T follicular helper cell (primary cell): ENCODE measurements at places on chromosomes 6 and 20.

- DNase-seq = no peak
Observed at GRCh38 chr6:168602576-168602975, 161.6 kb downstream of the SMOC2 start.

DNA sequence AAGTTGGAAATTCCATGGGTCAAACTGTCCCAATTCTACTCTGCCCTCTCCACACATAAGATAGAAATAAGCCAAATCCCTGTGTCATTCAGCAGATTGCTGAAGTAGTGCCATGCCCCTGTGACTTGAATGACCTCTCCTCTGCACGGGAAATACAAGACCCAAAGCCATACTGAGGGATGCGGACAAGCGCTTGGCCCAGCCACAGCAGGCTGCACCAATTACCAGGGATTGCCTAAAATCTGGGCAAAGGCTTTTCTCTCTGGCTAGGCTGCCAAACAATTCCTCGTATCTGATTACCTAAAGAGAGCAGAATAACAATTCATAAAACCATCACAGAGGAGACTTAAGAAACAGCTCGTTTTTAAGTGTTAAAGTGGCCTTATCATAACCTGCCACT lies 421.8 kb upstream of the JARID2 start:
- no peak for DNase-seq

DNA sequence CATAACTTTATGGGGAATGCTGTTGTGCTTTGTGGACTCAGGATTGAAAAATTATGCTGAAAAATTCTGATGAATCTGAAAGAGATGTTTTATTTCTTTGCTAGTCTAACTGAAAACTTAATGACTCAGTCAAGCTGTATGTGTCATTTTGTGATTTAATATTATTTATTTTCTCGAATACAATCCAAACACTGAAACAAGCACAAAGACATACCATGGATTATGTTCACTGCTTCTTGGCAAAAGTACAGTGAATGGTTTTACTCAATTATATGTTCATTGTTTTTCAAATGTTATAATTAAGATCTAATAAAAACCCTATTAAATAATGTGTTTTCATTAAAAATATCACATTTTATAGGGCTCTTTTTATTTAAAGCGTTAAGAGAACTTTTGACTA lies 330.6 kb upstream of the EPHA7 start:
- no peak for DNase-seq

DNA sequence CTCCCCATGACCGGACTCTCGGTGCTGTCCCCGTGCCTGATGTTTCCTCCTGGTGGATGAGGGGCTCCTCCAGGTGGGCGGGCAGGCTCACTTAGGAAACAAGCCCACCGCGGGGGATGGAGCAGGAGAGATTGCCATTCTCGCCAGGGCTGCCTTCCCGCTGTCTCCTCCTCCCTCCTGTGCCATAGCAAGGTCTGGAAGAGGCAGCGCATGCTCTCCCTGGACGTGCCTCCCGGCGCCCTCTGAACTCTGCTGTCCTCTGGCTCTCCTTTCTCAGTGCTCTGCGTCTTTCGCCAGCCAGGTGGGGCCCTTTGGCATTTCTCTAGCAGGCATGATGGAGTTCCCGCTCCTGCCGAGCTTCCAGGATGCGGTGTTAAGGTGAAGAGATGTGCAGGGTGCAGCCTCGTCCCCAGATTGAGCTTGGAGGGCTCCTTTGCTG lies 17.4 kb upstream of the NPEPL1 start:
- DNase-seq = no peak

GRCh38 chr6:169783971-169784820 lies 32.8 kb downstream of the ERMARD start:
- no peak for DNase-seq

- no peak for DNase-seq
Observed at GRCh38 chr20:49119988-49120387, 68.1 kb downstream of the STAU1 start.

- DNase-seq = no peak
Observed at GRCh38 chr6:113299531-113299930, 557.6 kb upstream of the MARCKS start.

- no peak for DNase-seq
Observed at GRCh38 chr20:11929947-11930346, 12.3 kb downstream of the BTBD3 start.

GRCh38 chr6:47179286-47179685 lies 130.4 kb downstream of the TNFRSF21 start:
- DNase-seq = no peak

DNA sequence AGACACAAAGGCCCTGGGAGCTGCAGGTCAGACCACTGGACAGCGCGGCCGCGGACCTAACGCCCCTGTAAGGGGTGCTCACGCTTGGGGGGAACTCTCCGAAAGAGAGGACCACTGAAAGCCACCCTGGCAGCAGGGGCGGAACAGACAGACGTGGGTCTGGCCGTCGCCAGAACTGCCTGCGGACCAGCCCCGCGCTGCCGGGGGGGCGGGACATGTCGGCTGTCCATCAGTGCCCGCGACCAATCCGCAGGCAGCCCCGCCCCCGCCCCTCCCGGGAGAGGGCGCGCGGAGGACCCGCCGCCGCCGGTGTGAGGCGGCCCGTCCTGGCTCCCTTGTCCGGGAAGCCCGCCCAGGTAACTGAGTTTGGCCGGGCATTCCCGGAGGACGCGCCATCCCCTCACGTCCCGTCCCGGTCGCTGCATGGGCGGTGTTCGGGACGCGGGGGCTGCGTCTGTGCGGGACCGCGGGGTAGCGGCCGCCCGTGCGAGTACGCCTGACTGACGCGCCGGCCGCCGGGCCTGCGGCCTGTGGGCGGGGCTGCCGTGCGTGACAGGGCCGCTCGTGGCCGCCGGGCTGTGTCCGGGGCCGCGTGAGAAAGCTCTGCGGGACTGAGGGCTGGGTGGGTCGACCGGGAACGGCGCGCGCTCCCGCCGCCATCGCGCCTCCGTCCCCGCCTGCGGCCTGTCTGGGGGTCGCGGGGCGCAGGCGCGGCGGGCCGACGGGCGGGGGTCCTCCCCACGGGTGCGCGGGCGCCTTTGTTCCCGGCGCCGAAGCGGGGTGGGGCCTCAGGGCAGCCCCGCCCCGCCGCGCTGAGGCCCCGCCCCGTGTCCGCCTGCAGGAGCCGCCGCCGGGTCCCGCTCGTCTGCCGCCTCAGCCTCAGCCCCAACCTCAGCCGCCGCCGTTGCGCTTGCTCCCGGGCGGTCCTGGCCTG lies at the start of gene PLCG1:
Gene PLCG1 (plus strand): TSS at position 864 of the 934 bp plus-strand sequence. CDS start 99 bp downstream, outside the sequence.
- DNase-seq = peak; percentile 74

GRCh38 chr20:49503176-49503575 lies 20.7 kb upstream of the KCNB1 start:
- no peak for DNase-seq

- DNase-seq = no peak
Observed at GRCh38 chr6:273551-274058, 18.7 kb upstream of the DUSP22 start.

DNA sequence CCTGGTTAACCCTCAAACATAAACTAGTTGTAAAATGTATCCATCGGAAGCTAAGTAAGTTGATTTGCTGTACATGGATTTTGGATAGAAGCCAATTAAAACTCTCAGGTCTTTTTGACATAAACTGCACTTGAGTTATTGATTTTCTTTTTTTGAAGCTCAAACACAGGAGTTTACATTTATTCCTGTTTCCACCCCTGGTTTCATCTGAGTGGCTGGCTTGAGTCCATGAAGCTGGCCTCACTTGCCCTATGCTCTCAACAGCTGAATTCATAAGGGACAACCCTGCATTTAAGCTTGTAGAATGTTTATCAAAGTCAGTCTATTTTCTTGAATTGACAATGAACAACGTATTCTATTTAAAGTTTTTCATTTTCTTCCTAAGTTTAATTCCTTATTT lies 58.1 kb upstream of the PLEKHG1 start:
- DNase-seq = no peak

DNA sequence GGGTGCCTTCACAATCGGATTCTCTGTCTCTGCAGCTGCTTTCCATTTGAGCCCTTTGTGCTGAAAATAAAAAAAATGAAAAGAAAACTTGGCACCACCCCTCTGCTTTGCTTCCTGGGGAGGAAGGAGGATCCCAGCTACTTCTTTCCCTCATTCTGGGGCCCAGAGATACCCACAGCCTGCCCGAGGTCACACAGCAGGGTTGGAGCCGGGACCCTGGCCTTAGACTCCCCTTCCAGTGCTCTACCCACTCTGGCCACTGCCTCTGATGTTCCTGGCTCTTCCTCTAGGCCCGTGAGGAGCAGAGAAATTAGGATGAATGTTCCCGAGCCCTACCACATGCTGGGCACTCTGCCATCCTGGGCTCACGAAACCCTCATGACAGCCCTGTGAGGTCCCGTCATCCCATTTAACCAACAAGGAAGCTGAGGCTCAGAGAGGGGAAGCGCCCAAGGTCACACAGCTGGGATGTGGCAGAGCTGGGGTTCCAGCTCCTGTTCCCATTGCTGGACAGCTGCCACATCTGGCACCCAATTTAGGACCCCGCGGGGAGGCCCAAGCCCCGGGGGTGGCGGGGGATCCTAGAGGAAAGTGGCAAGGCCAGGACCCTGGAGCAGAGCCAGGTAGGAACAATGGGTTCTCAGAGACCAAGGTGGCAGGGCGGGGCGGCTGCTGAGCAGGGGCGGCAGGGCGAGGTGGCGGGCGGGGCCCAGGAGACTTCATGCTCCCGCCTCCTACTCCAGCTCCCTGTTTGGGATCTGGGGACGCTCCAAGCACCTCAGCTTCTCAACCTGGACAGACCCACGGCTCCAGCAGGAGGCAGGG lies 76.6 kb downstream of the CEBPB start:
- DNase-seq = no peak

DNA sequence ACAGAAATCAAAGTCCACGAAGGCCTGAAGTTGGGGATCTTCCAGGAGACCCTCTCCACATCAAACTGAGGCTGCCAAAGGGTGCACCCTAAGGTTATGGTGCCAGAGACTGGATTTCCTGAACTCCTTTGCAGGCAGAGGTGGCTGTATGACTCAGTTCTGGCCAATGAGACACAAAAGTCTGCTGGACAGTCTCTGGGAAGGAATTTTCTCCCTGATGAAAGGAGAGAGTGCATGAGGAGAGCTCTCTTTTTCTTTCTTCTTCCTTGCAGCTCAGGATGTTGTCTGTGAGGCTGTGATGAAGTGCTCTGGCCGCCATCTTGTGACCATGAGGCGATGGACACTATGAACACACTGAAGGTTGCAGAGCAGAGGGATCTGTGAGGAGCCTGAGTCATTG lies 85.2 kb downstream of the MDGA1 start:
- no peak for DNase-seq

DNA sequence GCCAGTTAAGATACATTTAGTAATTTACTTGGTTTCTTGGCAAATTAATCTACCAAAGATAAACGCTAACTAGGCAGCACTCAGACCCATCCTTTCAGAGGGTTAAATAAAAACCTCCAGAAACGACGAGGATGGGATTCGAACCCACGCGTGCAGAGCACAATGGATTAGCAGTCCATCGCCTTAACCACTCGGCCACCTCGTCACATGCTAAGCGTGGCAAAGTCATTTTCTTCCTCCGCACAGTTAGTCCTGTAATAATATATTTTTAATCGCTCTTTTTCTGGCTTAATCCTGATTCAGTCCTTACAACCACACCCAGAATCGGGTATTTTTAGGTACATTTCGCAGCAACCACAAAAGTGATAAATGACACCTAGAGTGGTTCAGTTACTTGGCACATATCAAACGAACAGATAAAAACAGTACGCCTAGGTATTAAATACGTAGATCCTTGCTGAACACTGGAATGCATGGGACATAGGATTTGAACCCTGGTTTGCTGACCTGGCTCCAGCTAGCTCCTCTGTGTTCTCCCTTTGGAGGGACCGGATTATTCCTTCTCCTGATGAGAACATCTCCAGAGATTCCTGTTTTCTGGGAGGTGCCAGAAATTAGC lies 71.6 kb downstream of the GPX5 start:
- no peak for DNase-seq

- DNase-seq = no peak
Observed at GRCh38 chr6:47168180-47168579, 126.0 kb upstream of the ADGRF1 start.

DNA sequence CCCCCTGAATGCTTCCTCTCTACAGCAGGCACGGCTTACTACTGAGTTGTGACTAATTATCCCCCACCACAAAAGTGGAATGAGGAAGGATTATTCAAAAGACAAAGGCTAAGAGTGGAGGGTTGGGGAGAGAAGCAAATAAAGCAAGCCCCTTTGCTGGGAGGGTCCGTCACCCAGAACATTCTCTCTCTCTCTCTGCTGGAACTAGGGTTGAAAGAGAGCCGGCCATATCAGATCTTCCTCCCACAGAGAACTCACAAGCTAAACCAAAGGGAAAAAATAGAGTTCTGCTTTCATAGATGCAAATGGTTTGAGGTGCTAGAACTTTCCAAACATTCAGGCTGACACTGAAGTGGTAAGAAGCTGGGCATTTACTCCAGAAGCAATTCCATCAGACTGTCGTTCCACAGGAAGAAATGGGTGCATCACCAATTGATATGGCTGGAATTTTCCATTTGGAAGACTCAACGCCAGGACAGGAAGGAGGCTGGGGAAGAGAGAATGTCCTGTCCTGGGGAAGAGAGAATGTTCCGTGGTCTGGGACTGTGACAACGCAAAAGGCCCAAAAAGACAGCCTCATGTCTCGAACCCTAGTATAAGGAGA lies 7.9 kb downstream of the ZMYND8 start:
- DNase-seq = no peak

DNA sequence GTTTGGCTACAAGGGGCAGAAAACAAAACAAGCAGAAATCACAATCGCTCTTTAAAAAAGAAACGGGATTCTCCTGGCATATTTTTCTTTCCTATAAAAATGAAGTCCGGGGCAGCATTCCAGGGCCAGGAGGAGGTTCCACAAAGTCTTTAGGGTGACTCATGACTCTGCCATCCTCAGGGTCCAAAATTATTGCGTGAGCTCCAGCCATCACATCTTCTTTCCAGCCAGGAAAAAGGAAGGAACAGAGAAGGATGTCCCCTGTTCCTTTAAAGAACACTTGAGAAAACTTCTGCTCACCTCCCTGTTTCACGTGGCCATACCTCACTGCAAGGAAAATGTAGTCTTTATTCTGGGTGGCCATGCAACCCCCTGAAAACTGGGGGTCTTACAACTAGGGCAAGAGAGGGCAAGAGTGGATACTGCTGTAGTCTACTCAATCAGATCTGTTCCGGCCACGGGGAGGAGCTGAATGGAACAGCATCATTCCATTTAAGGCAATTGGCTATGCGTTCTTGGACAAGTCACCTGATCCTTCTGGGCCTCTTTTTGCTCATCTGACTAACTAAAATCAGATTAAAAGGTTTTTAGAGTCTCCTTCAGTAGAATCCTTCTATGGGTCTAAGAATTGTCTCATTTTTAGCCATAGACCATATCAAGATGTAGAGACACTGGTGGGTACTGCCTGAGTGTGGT lies 49.4 kb downstream of the CTCFL start:
- no peak for DNase-seq
